Tibial nerve (tissue), 4 donors: ENCODE measurements at places on chromosomes 13 and 19.
A peak's percentile ranks its signal among the peaks of the same experiment; 100 is the strongest.

DNA sequence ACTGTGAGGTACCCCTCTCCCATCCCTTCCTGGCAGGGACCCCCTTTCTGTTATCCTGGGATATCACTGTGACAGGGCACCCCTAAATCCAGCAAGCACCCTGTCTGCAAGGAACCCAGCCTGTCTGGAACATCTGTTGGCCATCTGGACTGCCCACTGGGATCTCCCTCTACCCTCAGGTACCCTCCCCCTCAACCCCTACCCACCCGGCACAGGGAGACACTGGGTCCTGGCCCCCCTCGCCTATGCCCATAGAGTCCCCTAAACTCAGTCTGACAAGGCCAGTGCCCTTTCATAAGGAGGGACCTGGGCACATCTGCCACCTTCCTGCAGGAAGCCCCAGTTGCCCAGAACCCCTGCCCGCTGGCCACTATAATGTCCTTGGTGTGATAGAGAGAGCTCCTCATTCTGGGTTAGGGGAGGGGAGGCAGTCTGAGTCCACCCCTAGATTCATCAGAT is 2.8 kb upstream of the SLC27A5 start:
- no peak for DNase-seq

GRCh38 chr13:99979453-99980200 is 2.0 kb upstream of the ZIC2 start:
- no peak for DNase-seq

GRCh38 chr13:79346300-79346914 is 59.6 kb downstream of the RBM26 start:
- DNase-seq: no peak

GRCh38 chr19:37997911-37998344 is 90.9 kb downstream of the SIPA1L3 start:
- no peak for DNase-seq

DNA sequence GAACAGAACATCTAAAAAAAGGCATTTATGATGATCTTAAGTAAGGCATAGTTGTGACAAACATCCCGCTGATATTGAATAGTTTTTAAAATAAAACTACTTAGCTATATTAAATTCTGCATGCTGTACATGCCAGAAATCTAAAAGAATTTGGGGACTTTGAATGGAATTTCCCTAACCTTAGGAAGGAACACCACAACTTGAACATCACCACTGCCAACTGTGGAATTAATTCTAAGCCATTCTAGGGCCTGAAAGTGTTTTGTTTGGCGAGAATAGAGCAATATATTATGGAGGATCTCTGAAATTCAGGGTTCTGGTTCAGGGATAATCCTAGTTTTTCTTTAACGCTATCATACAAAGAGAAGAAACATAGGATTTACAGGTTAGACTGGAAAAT is 17.8 kb upstream of the LATS2 start:
- no peak for DNase-seq

- no peak for DNase-seq
Measured at GRCh38 chr19:44212866-44213346, 574 bp downstream of the ZNF227 start.

- no peak for DNase-seq
Measured at GRCh38 chr19:29682236-29682895, 17.1 kb downstream of the PLEKHF1 start.

GRCh38 chr19:41939861-41940730 is 11.8 kb upstream of the ERFL start:
- DNase-seq: no peak

DNA sequence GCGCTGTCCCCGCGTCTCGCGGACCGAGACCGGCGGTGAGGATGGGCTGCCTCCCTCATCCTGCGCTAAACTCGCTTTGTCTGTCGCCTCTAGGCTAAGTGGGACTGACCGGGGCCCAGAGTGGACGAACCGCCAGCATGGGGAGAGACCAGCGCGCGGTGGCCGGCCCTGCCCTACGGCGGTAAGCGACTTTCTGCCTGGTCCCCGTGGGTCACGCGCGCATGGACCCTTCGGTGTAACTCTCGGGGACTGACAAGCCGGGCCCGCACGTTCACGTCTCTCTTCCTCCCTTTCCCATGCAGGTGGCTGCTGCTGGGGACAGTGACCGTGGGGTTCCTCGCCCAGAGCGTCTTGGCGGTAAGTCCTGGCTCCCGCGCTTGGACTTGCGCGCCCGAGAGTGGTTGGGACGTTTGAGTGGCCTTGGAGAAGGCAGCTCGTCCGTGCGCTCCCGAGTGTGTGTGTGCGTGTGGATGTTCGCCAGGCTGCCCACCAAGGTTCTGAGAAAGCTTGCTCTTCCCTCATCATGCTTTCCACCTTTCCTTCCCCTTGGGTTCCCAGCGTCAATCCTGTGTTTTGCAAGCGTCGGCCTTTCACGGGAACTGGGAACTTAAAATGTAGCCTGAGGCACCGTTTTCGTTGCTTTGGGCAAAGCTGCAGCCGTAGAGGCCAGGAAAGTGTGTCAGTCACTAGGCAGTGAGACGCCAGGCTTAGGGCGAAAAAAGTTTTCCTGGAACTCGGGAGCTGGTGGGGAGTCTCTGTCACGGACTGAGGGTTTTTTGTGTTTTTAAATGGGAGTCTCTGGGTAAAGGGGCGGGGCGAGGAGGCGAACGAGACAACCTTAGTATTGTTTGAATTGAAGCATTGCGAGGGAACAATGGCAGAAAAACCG is 927 bp downstream of the COL4A2 start:
- DNase-seq: peak; percentile 53

GRCh38 chr13:111422348-111422747 is 101.9 kb downstream of the TEX29 start:
- no peak for DNase-seq

DNA sequence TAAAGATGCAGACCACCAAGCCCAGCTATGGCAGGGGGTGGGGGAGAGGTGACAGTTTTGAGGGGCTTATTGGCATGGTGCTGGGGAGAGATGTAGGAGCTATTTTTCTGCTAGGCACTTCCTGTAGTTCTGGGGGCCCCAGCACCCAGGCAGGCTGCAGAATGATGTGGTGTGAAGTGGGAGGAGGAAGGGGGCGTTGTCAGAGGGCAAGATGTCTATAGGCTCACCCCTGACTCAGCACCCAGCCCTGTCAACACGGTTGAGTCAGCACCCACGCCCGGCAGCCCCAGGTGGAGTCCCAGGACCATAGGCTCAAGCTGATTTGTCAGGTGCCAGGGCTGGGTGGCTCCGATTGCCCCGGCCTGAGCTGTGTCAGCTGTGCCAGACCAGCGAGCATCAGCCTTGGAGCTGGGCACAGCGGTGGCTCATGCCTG is 5.8 kb downstream of the KLF2 start:
- no peak for DNase-seq

DNA sequence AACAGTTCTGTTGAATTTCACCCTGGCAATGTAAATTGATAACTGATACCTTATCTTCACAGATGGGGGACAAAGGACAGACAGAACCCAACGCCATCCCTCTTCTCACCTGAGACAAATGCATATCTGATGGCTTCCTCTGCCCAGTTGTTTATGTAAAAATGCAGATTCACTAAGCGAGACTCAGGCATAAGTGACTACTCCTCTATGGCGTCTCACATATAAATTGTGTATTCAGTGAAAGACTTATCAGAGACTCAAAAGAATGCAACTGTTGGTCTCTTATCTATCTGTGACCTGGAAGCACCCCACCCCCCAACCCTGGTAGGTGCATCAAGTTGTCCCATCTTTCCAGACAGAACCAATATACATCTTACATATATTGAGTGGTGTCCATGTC is 13.3 kb upstream of the CALM3 start:
- DNase-seq: no peak

GRCh38 chr19:10113592-10113963 is 2.1 kb downstream of the P2RY11 start:
- no peak for DNase-seq

DNA sequence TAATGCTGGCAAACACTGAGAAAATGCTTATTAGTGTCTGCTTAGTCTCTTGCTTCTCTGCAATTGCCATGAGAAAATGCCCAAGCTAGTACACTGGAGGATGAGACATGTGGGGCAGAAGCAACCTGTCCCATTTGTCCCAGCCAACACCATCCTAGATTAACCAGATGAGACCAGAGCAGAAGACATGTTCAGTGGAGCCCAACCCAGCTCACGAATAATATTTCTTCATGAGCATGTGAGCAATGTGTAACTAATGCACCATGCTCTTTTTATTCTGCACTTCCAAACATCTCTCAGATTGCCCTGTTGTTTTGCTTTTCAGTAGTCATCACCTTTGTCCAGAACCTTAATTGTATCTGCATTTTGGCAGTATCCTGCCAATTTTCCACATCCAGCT is 21.4 kb downstream of the KL start:
- DNase-seq: no peak

- DNase-seq: no peak
Measured at GRCh38 chr19:964761-965694, 19.1 kb upstream of the WDR18 start.

DNA sequence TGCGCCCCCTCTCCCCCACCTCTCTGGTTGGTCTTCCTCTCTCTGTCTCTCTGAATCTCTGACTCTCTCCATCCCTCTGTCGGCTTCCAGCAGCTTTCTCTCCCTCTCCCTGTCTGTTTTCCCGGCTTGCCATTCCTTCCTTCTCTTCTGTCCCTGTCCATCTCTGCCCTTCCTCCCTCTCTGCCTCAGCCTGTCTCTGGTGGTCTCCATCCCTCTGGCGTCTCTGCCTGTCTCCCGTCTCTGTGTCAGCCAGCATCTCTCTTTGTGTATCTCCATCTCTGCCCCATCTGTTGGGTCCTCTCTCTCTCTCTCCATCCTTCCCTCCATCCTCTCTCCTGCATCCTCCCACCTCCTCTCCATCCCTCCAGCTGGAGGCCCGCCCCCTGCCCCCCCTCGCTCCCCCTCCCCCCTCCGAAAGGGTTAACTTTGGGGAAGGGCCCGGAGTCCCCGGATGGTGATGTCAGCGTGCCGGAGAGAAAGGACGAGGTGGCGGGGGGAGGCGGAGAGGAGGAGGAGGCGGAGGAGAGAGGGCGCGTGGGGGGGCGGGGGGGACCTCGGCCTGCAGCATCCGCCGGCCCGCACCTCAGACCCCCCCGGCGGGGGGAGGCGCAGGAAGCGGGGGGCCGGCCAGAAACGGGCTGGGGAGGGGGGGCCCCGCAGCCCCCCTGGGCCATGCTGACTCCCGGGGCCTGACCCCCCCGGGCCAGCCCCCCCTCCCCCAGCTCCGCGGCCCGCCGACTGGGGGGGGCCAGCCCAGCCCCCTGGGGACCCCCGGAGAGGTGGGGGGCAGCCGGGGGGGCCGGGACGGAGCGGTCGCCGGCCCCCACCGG is at the start of gene BRSK1:
TSS of gene BRSK1 (plus strand) at position 450 of the 830 bp plus-strand sequence. CDS start 446 bp downstream, outside the sequence.
- DNase-seq: no peak

DNA sequence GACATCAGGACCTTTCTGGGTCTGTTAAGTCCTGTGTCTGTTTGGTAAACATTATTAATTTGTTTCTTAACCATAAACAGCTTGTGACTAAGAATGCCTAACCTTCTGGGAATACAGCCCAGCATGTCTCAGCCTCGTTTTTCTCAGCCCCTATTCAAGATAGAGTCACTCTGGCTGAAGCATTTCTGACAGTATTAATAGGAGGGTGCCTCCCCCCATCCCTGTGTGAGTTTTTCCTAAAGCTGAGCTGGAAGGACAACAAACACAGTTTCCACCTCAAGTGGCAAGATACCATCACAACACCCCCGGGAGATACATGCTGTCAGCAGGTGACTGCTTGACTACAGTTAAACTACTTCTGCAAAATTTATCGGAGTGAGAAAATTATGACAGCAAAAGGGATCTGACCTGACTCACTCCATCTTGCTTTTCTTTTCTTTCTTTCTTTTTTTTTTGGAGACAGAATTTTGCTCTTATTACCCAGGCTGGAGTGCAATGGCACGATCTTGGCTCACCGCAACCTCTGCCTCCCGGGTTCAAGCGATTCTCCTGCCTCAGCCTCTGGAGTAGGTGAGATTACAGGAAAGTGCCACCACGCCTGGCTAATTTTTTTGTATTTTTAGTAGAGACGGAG is 59.3 kb upstream of the ABCC4 start:
- DNase-seq: no peak

- DNase-seq: no peak
Measured at GRCh38 chr13:20714161-20714560, 10.7 kb downstream of the IL17D start.

DNA sequence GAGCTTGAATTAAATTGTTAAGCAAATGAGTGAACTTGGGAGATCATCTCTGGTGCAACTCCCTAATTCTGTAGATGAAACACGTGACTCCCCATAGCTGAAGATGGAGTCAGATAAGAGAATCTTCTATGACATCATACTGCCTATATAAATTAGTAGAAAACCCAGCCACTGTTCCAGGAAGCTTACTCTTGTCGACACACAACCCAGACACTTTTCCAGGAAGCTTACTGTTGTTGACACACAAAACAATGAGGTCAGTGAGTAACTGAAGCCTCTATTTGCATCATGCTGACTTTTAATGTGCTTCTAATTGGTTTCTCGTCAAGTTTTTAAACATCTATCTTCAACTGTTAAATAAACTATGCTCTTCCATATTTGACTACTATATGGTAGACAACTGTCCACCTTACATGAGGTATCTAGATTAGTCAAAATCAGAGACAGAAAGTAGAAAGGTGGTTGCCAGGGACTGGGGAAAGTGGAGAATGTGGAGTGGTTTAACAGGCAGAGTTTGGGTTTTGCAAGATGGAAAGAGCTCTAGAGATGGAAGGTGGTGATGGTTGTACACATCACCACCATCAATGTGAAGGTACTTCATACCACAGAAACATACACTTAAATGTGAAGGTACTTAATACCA is 168.2 kb downstream of the FGF14 start:
- no peak for DNase-seq

- DNase-seq: no peak
Measured at GRCh38 chr19:7550987-7551761, 15.7 kb downstream of the PNPLA6 start.

GRCh38 chr13:112994084-112994780 is 25.2 kb downstream of the MCF2L start:
- DNase-seq: no peak

DNA sequence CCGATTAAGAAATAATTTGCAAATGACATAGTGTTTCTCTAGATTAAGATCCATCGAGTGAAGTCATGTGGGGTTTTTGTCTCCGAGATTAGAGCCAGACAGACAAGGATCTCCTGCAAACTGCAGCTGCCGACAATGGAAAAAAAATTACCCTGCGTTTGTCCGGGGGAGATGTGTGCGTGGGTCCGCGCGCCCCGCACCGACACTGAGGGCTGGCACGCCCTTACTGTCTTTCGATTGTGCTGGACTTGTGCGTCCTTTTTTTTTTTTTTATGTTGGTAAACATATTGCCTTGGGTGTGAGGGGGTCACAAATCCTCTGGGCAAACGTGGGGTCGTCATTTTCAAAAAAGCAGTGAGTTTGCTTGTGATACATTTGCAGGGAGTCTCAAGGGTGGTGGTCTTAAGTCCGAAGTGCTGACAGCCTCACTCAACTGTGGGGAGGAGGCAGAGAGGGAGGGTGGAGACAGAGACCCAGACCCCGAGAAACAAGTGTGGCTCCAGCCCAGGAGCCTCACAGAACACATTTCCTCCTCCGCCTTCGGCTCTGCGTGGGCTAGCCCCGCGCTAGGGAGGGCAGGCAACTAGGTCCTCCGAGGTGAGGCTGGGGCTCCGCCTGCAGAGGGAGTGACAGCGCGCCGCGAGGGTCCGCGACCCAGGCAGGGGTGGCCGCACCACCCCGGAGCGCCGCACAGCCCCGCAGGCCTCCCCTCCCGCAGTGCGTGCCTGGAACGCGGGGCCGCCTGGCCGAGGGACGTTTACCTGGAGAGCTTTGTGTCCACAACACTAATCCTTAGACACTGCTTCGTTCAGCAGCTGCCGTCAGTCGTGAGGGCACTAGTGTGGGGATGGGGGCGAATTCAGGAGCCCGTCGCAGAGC is 11.7 kb upstream of the SOX1 start:
- no peak for DNase-seq
